ENCODE measurements at places on chromosomes 5 and 9.
A peak's percentile ranks its signal among the peaks of the same experiment; 100 is the strongest.

DNA sequence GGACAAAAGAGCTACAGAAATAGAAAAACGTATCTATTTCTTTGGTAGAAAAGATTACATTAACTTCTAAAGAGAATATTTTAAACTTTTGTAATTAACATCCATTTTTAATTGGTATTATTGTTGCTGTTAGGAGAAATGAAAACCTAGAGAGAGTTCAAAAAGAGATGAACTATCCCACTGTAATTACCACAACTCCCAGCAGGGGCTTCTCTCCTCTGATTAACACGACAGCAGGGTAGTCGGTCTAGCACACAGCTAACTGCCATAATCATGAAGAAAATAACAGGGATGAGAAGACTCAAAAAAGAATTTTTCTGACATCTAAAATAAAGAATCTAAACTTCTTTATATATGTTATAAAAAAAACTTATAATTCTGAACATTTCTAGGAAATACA lies 86.2 kb upstream of the CDH9 start:
- DNase-seq = peak; percentile 12

- DNase-seq = no peak
Measured at GRCh38 chr9:28741459-28741858, 1168.2 kb upstream of the C9orf72 start.

DNA sequence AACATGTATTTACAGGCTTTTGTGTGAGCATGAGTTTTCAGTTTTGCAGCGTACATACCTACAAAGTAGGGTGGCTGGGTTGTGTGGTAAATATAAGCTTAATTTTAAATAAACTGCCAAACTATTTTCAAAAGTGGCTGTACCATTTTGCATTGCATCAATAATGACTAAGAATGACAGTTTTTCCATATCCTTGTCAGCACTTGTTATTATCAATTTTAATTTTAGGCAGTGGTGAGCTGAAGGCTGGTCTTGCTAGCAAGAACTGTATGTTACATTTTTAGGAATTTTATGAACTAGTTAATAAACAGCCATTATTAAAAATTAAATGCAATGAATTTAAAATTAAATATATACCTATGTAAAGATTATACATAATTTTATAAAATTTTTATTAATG lies 6.6 kb downstream of the SNX2 start:
- DNase-seq = no peak

DNA sequence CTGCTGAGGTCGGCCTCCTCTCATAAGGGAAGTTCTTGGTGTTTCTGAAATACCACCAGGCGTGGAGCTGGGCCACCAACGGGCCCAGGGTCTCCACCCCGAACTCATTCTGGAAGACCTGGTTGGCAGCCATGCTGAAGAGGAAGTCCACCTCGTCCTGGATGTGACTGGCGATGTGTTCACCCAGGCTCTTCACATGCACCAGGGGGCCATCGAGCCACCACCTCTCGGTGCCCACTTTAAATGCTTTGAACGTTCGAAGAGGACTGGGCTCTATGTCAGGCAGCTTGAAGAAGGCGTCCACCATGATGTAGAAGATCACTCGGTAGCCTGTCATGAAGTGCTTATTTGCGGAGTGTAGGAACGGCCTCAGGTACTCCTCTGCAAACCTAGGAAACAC lies 15.1 kb downstream of the GLT6D1 start:
- DNase-seq = no peak

DNA sequence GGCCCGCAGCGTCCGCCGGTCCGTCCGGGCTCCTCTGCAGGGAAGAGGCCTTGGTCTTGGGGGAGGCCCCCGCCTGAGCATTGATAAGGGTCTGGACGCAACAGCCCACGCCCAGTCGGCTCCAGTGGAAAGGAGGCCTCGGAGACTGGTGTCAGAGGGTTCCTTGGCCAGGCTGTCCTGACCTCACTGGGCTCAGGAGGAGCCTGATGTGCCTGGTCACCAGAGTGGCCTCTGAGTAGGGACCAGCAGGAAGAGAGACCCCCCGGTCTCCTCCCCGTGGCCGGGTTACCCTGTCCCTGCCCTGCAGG lies 13.2 kb downstream of the LMX1B start:
- no peak for DNase-seq

DNA sequence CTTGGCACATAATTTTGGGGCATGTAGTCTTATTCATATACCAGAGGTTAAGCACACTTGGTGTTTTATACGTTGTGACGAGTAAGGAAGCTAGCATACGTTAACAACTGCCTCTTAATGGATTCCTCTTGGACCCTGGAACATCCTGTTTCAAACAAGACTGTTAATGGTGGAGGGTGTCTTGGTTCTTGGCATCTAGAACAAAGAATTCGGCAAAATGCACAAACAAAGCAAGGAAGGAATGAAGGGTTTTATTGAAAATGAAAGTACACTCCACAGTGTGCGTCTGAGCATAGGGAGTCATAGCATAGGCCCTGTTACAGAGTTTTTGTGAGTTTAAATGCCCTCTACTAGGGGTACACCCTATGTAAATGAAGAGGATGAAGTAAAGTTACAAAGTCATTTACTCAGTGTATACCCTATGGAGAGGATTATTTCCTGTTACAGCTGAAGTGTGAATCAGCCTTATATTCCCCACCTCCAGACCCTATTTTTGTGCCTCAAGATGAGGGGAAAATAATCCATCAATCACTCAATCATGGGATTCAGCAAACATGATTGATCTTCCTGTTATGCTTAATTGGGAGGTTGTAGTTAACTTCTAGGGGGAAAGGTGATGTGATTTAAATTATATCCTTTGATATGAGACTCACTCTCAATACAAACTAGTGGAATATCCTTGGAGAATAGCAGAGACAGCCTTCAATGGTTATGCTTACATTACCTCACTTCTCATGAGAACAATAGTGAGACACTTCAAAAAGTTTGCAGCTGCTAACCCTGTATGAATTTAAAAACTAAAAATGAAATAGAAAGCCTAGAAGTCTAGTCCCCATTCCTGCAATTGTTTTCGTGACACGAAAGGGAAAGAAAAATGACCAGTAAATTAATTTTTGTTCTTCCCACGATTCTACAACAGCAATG lies 84.9 kb upstream of the MYO10 start:
- DNase-seq = no peak

- DNase-seq = peak; percentile 54
Measured at GRCh38 chr5:133944263-133945185, 23.9 kb downstream of the C5orf15 start.

- peak; percentile 27 for DNase-seq
Measured at GRCh38 chr5:157359356-157360055, 93.6 kb downstream of the CYFIP2 start.

GRCh38 chr9:127838375-127839078 lies 15.9 kb downstream of the ENG start:
- peak; percentile 95 for DNase-seq

GRCh38 chr9:12855066-12855465 lies 80.2 kb downstream of the LURAP1L start:
- DNase-seq = no peak

DNA sequence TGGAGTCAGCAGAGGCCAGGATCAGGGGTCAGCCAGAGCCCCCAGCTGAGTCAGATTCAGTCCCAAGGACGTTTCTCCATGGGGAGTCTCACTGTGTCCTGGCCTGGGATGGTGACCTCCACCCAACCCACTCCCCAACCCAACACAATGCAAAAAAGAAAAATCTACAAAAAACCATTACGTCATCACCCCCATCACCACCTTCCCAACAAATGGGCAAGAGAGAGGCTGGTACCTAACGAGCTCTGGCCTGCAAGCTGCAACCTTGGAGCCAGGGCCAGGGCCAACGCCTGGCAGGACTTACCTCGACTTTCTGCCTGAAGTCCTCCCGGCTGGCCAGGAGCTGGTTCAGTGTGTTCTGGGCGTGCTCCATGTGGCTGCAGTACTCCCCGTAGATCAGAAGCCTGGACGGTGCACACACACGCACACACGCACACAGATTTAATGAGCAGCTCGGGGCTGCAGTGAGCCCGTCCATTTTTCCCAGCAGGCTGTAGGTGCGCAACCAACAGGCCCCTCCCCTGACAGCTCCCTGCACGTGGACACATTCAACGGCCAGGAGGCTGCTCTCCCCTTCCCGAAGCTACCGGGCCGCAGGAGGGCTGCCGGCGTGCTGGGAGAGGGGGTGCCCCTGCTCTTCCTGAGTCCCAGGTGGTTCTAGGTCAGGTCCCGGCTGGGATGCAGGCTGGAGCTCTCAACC lies 59.4 kb upstream of the SARDH start:
- no peak for DNase-seq

DNA sequence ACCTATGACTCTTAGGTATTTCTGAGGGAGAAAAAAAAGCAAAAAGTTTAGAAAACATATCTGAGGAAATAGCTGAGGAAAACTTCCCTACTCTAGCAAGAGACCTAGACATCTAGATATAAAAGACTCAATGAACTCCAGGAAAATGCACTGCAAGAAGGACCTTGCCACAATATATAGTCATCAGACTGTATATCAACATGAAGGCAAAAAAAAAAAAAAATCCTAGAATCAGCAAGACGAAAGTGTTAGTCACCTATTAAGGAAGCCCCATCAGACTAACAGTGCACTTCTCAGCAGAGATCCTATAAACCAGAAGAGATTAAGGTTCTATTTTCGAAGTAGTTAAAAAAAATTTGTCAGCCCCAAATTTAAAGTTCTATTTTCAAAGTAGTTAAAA lies 166.2 kb downstream of the TMEM38B start:
- DNase-seq = no peak

GRCh38 chr9:137951597-137952490 lies 74.3 kb downstream of the CACNA1B start:
- DNase-seq = no peak

All from fibroblast of the aortic adventitia (primary cell).